ENCODE measurements at places on chromosomes 16 and 17. TPM values are rescaled to one million over a fixed set of nuclear protein-coding genes. Genes with fewer than 3 reads are reported as not detected.

The CLEC3A gene
- total RNA-seq: not detected

The MMP2 gene
- total RNA-seq: 210 TPM

The GPR142 gene
- total RNA-seq: not detected

The RNF222 gene
- total RNA-seq: 21.8 TPM

The ZPBP2 gene
- total RNA-seq: not detected

The TELO2 gene
- 17.0 TPM for total RNA-seq

The LGALS3BP gene
- 298 TPM for total RNA-seq

The TMC5 gene
- total RNA-seq: 5.7 TPM

The CCL2 gene
- total RNA-seq: 4.9 TPM

The CLEC19A gene
- not detected for total RNA-seq

The ADAD2 gene
- not detected for total RNA-seq

The HCRT gene
- not detected for total RNA-seq

The DDX28 gene
- 12.8 TPM for total RNA-seq

The CDRT15L2 gene
- total RNA-seq: not detected

The TNK1 gene
- total RNA-seq: 6.2 TPM

Measured in esophagus squamous epithelium (tissue), 5 donors.